Hepatic stellate cell (primary cell): ENCODE measurements at places on chromosomes 5 and 9.

GRCh38 chr9:92385477-92385876 lies 18.9 kb downstream of the OGN start:
- no peak for DNase-seq

DNA sequence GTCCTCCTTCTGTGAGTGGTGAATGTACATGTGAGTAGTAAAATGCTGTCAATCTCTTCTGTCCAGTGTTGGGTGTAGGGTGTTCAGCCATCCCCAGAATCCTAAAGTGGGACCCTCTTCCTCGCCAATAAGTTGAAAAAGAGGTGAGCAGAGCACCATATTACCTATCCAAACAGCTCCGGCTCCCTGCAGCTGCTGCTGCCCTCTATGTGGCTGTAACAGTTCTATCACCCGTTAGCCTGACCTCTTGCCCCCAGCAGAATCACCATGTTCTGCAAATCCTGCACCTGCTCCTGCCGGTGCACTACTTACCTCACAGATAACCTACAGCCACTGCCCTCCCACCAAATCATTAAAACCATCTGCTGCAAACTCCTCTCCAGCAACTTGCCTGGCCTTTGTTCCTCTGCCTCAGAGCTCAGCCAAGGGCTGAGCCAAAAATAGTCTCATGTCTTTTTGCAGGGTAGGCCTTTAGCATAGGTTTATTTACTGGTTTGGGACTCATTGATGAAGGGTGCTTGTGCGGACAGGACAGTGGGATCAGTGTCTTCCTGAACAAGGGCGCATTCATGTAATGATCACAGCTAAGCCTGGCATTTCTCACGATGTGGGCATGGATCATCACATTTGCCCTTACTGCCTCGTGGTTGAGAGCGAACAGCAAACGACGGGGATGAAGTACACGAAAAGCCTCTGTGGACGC lies 49.6 kb upstream of the CCL21 start:
- no peak for DNase-seq

DNA sequence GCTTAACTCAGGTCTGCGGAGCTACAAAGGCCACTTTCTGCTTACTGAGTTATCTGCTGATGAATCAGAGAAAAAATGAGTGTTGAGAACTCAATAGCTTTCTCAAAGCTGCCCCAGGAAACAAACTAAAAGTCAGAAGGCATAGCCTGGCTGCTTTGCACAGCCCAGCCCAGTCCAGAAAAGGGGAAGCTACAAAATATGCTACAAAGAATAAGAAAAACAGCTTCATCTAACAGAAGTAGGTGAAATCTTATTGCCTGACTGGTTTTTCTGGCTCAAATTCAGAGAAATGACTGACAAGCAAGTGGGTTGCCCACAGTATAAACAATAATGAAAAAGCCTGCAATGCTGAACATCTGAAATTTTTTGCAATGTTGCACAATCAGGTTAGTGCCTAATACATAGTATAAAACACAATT lies 156.2 kb downstream of the PPP2R2B start:
- no peak for DNase-seq

DNA sequence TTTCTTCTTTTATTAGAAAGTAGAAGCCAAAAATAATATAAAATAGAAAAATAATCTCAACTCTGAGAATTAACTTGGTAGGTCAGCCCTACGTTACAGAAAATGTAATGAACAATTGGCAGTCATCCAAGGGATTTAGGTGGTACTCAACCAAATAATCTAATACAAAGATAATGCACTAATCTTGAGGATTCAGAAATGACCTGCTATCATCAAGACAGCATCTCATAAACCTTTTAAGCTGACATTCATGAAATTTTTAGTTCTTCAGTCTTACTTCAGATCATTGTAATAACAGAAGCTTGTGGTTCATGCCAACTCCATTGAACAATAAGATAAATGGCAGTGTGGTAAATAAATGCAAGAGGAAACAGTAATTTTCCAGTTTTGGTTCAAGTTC lies 1058.0 kb downstream of the MAT2B start:
- no peak for DNase-seq

DNA sequence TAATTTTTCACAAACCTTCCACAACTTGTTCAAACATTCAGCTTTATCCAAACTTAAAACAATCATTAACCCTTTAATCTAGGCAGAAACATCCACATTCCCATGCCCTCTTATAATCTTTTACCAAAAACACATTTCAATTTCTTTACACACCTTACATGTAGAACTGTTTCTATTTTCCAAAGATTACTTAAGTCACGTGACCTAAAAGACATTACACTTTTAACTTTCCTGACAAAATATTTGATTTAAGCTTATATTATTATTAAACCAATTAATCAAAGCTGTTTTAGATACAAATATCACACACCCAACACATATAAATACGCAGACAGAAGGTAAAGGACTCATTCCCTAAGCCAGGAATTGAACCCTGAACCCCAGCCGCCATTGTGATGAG lies 21.0 kb upstream of the MRPS30 start:
- no peak for DNase-seq

DNA sequence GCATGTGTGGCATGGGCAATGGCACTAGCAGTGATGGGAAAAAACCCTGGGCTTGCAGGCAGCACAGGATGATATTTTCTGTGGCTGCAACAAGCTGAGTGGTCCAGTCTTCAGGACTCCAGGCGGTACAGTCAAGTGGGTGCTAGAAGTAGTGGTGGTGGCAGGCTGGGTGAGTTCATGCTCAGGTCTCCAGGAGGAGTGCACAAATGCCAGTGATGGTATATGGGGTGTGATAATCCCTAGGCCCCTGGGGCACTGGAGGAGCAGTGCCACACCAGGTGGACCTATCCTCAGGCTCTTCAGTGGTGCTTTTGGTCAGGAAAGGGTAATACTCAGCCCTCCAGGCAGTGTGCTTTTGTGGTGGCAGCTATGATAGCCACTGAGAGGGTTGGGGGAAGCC lies 496.4 kb downstream of the PRR16 start:
- DNase-seq, result no peak

DNA sequence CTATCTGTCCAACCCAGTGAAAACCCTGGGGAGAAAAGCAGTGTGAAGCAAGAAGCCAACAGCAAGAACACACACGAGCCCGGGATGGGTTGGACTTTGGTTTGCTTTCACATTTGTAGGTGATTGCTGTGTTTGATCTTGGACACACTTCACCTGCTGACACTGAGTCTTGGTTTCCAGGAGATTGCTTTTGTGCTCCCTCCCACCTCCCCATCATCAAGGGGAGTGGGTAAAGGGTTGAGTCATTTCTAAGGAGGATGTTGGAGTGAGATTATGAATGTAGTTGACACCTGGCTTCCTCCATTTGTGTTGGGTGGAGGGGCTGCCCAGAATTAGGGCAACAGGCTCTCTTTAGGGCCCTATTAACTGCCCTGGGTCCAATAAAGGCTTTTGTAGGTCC lies 37.5 kb downstream of the ANKDD1B start:
- DNase-seq, result no peak

- no peak for DNase-seq
Observed at GRCh38 chr5:53219174-53219573, 109.6 kb upstream of the MOCS2 start.

DNA sequence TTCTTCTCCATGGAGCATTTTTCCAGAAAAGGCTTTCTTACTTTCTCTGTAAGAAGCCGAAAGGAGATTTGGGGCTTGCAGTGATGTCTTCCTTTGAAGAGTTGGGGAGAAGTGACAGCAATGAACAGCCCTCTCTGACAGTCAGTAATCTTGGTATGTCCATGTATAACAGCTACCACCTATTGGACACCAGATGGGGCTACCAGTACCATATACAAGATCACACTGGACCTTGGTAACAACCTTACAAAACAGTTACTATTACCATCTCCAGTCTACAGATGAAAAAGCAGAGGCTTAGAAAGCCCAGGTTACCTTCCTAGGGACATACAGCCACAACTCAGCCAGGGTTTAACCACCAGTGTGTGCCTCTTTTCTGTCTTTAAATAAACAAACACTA lies 272.7 kb upstream of the TRPC7 start:
- DNase-seq, result peak; percentile 21

DNA sequence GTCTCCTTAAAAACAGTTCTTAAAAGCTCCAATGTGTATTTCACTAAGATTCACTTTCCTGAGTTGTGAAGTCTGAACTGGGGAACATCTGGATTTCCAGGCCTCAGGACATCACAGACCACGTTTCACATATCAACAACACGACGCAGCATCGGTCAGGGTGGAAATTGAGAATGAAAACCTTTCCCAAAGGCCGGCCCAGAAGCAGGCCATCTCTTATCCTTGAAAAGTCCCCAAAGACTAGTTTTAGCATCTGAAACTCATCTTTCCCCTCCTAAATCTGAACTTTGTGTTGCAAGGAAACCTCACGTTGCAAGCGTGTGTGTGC lies 96.4 kb upstream of the COL5A1 start:
- no peak for DNase-seq

DNA sequence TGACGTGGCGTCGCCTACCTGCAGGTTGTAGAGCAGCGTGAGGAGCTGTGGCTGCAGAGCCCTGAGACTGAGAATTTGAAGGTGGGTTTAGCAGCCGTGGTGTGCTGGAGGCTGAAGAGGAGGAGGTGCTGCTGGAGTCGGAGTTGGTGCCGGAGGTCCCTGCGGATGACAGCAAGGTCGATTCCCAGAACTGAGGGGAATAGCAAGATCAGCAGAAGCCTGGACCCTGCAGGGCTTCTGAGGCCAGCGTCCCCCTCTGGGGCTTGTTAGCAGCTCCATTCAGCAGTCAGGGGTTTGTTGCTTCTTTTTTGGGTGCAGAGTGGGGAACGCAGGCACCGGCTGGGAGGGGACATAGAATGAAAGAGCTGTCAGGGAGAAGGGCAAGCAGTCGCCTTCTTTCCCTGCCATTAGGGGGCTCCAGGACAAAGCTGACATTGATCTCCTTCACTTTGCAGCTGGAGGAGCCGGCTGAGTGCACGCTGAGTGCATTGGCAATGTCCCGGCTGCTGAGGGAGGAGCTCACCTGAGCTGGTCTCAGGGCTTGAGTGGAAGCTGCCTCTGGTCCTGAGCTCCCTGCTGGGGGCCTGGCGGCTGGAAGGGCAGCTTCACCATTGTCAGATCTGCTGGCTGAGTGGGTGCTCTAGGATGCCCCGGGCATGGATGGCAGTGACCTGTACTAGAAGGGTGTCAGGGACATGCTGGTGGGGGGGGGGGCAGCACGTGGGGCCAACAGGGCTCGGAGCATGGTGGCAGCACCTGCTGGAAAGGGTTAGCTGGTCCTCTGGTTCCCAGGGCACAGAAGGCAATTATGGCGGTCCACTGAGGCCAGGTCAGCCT lies 20.8 kb downstream of the OBP2B start:
- DNase-seq, result no peak

GRCh38 chr5:21689587-21689986 lies 1163.6 kb downstream of the CDH12 start:
- no peak for DNase-seq

- no peak for DNase-seq
Observed at GRCh38 chr5:23631302-23632045, 124.1 kb downstream of the PRDM9 start.

GRCh38 chr9:128139621-128140020 lies 9.6 kb upstream of the LCN2 start:
- DNase-seq, result no peak

DNA sequence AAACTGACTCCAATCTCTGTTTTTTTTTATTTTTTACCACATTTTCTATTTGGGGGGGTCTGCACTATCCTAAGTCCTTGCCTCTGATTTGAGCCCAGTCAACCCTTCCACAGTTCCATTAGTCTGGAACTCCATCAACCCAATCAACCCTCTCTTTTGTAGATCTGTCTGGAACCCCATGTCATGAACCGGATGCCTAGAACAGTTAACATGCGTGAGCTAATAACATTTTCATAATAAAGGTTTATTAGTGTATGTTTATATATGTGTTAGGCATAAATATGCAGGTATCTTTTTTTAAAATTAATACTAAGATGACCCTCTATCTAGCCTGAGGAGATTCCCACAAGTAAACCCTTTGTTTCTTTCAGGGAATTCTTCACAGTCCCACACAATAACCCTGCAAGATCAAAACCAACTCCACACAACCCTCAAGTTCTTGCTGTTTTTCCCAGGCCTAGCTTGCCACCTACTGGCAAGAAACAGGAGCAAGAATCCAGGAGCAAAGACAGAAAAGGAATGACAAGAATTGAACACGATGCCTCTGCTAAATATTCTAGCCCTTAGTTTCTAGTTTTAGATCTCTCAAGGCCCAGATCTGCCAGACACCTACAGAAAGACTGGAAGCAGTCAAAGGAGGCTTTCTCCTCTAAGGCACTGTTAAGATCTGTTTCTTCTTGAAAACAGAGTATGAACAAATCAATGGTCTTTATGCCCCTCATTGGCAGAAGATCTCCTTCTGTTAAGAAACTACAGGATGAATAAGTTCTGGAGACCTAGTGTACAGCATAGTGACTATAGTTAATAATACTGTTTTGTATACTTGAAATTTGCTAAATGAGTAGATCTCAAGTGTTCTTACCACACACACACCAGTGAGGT lies 100.4 kb downstream of the TRIM36 start:
- peak; percentile 8 for DNase-seq

DNA sequence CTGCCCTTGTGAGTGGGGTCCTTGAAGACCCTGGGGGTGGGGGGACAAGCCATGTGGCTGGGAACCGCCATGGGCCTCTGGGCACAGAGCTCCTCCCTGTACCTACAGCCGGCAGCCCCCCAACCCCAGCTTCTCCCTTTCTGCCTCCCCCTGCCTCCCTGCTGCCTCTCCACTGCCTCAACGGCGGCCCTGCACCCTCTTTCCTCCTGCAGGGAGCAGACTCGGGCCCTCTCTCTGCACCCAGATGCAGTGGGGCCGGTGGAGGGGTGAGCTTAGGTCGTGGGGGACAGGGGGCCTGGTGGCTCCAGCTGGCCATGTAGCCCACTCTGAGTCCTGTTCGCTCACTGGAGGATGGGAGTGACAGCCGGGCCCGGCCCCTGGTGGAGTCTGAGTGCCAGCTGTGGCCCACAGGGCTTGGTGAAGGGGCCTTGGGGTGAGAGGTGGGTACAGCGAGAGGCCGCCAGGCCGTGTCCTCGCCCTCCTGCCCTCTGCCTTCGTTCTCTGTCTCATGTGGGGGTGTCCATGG lies 139.3 kb upstream of the COL5A1 start:
- DNase-seq, result no peak

GRCh38 chr5:149037817-149038216 lies 25.0 kb downstream of the SH3TC2 start:
- DNase-seq, result no peak

GRCh38 chr5:74543162-74543995 lies 97.1 kb downstream of the ENC1 start:
- DNase-seq, result peak; percentile 63
